Stimulated activated CD4-positive, alpha-beta T cell treated with anti-CD3 and anti-CD28 coated beads, Interleukin-1b, Interleukin-23, amount 100 ng/mL, for 48 hours (primary cell): ENCODE measurements at places on chromosomes 16 and 17.

GRCh38 chr17:74544991-74545842 is 698 bp downstream of the CD300C start:
- no peak for DNase-seq

GRCh38 chr17:31144836-31145235 is 50.1 kb downstream of the NF1 start:
- DNase-seq: no peak

- peak; percentile 35 for DNase-seq
Measured at GRCh38 chr16:67150833-67151396, at the start of gene B3GNT9. TSS of gene B3GNT9 (minus strand) at chr16:67150998. CDS start at chr16:67150485, 513 bp downstream.

DNA sequence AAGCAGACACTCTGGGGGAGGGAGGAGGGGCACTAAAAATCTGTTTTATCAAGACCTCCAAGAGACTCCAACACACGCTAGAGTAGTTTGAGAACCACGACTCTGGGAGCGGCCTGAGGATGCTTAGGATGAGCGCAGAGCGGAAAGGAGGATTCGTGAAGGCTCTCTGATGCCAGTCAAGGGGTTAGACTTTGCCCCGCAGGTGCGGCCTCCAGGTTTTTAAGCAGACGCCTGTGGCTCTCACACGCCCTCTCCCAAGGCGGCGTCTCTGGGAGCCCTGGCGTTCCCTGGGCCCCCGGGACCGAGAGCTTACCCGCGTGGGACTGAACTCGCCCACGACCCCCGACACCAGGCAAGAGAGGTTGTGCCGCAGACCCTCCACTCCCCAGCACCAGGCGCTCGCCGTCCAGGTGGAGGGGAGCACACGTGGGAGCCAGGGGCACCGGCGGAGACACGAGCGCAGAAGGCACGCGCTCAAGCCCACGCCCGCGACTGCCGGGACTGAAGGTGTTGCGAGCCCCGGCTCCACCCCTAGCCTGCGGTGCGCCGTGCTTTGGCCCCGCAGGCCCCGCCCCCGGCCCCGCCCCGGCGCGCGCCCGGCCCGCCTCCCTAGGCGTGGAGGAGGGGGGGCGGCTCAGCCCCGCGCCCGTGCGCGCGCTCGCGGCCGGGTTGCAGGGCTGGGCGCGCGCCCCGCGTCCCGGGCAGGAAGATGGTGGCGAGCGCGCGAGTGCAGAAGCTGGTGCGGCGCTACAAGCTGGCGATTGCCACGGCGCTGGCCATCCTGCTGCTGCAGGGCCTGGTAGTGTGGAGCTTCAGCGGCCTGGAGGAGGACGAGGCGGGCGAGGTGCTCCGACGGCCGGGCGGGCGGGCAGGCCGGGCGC is at the start of gene XYLT2:
Gene XYLT2, plus strand, starts transcription at position 695 of the 881 bp plus-strand sequence. Its CDS starts 15 bp downstream, at position 710.
- DNase-seq: peak; percentile 90
